CD8-positive, alpha-beta T cell (primary cell): ENCODE measurements at places on chromosomes 1 and 21.
A peak's percentile ranks its signal among the peaks of the same experiment; 100 is the strongest.

DNA sequence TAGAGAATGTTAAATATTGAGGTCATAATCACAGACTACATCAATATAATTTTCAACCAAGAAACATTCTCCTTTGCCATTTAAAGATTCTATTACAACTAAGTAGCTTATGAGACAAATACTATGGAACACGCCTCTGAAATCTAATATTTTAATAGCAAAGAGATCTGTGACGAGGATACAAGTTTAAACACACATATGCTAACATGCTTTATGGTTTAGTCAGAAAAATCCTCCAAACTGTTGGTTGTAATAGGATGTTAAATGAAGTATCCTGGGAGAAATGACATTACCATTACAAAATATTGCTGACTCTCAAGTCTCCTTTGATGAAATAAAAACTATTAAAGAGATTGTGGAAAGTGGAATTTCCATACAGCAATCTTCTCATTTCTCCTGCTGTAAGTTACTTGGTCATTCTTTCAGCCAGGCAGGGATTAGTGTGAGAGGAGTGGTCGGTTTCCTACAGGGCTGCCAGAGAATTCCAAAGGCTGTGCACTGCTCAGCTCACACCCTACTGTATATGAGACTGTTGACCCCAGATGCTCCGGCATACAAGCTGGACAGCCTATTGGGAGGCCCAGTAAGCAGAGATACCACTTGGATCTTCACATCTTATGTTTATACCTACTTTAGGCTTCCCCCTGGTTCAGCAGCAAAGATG lies 26.6 kb downstream of the SCYL3 start:
- no peak for DNase-seq

- DNase-seq, result no peak
Measured at GRCh38 chr1:222346955-222347354, 200.9 kb downstream of the HHIPL2 start.

DNA sequence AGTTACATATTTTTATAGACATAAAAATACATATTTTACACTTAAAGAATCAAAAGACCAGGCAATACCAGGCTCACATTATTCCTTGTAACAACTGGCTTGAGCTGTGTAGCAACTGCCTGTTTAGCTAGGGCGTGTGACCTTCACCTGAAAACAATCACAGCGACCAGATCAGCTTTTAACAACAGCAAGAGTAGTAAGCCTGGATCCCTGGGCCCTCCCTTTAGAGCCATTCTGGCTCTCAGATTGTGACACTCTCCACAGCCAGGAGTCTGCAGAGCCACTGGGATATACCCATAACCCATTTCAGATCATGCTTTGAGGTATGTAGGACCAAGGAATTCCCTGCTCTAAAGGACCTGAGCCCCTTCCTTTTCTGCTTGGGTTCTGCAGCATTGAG lies 29.4 kb upstream of the GNG4 start:
- DNase-seq, result no peak

DNA sequence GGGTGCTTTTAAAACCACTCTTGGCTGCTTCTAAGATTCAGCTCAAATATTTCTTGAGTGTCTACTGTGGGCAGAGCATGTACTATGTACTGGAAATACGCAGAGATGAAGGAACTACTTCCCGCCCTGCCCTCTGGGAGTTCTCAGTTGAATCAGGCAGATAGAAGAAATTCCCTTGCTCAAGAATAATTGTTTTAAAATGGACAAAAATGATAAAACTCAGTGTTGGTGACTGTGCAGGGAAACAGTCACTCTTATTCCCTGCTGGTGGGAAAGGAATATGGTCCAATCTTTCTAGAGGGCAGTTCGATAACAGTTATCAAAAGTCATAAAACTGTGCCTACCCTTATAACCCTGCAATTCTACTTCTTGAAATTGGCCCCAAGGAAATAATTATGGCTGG lies 16.9 kb upstream of the GRHL3 start:
- DNase-seq, result no peak

- DNase-seq, result no peak
Measured at GRCh38 chr1:28241638-28242241, 5.8 kb downstream of the ATP5IF1 start.

GRCh38 chr1:1034439-1034781 lies 14.5 kb downstream of the AGRN start:
- DNase-seq, result no peak

- peak; percentile 64 for DNase-seq
Measured at GRCh38 chr21:34807146-34807880, 138.5 kb downstream of the CLIC6 start.

DNA sequence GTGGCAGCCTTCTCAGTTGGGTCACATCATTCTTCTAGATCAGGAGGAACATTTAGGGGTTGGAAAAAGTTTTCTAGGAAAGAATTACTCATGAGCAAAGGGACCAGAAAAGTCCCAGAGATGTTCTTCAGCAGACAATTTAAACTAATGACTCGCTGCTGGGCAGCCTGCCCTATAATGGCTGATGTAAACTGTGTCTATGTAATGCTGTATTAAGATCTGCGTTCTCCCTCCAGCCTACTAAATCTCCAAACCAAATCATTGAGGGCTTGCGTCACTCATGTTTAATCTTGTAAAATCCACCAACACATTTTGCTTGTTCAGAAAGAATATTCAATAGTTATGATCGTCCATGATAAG lies 92.1 kb downstream of the LRRC8C start:
- DNase-seq, result no peak

- no peak for DNase-seq
Measured at GRCh38 chr1:201562257-201562656, 23.3 kb downstream of the NAV1 start.

DNA sequence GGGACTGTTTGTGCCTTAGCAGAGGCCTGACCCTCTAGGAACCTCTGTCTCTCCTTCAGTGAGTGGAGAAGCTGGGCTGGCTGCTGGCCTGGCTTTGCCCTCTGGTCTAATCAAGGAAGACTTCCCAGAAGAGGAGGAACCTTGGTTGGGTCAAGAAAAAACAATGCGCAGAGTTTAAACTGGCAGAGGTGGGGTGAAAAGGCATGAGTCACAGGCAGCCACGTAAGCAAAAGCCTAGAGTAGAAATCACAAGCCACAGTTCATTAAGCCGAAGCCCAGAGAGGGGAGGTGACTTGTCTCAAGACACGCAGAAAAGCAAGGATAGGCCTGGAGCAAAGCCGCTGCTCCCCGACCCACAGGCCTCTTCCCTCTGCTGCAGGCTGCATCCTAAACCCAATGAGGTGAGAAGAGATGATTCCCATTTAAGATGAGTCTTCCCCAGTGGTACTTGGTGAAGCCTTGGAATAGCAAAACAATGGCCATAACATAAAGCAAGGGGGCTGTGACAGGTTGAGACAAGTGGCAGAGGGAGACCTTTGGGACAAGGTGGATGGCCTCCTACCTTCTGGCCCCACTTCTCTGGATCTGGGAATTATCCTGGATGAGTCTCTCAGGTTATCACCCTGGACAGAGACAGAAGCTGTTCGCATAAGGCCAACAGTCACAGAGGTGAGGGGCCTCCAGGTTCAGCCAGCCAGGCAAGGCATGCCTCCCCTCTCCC lies 7.7 kb downstream of the PDZK1IP1 start:
- no peak for DNase-seq

- no peak for DNase-seq
Measured at GRCh38 chr21:43785134-43785533, 4.2 kb upstream of the RRP1 start.

DNA sequence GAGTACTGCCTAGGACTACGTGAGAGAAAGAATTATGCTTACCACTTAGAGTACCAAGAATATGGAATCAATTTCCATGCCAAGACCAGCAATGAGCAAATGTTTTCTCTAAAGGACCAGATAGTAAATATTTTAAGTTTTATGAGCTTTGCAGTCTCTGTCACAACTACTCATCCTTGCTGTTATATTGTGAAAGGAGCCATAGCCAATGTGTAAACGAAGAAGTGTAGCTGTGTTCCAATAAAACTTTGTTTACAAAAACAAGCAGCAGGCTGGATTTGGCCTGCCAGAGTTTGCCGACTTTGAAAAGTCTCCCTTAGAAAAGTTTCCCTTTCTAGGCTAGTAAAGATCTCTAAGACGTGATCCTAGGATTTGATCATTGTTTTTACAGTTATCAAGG lies 128.8 kb downstream of the PDE4B start:
- no peak for DNase-seq

DNA sequence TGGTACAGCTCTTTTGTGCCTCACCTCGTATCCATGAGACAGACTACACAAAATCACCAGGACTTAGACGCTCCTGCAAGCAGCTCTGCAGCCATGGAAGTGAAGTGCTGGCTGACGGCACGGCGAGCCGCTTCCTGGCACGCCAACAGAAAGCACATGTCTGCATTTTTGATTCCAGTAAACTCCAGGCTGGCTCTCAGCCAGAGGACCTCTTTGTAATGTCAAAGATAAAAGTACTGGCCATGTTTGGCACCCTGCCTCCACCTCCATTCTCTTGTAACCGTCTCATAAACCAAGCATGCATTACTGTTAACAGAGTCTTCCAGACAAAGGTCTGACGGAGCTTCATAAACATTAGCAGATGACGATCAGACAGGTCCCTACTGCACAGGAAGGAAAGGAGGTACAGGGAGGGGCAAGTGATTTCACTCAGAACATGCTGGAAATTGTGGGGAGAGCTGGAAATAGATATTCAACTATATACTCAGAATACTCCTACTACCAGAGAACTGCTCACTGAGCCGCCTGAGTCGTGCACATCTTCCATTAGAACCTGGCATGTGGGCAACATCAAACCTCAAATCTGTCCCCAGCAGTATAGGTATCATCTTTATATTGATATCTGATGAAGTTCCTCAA lies 632.0 kb downstream of the SMYD3 start:
- DNase-seq, result no peak

DNA sequence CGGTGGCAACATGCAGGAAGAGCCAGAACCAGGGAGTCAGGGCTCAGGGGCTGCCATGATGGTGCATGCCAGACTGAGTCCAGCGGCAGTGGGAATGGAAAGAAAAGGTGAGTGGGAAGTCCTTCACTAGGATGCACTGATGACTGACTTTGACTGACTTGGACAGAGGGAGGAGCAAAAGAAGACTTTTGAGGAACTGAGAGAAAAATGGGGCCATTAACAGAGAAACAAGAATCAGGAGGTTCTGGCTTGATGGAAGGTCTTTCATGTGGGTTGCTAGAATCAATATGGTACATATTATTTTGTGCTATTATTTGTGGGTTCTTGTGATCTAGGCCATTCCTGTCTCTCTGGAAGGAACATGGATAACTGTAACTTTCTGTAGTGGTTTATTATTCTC lies 454.6 kb upstream of the PROX1 start:
- no peak for DNase-seq

DNA sequence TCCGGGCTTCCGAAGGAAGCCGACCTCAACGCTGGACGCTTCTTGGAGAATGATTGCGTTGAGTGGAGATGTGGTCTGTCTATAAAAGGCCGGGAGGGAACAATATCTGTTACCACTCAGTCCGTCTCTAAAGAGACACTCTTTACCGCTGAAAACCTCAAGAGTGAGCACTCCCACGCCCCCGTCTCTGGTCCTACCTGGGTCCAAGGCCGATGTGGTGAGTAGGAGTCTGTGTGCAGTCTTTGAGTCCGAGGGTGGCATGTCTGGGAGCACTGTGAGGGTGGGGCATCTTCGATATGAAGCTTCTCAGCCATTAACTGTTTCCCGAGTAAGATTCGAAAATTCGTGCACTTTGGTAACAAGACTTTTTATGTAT lies 576 bp downstream of the ZFP69 start:
- no peak for DNase-seq

- no peak for DNase-seq
Measured at GRCh38 chr1:228141226-228142044, 1.4 kb downstream of the GUK1 start.

DNA sequence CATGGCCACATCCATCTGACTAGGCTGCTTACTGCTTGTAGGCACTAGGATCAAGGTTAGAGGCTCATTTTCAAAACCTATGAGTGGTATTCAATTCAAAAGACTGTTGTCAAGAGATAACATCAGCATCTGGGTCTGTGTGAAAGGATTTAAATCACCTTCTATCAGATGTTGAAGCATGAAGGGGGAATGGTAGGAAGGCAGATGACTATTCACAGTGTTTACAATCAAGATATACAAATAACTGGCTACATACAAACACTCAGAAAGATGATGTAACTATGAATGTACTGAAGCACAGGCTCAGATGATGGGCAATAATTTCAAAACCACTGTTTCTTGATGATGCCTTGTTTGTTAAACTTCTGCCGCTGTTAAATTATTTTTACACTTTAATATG lies 249.2 kb downstream of the SLC45A1 start:
- DNase-seq, result no peak

- no peak for DNase-seq
Measured at GRCh38 chr1:199619223-199619622, 408.3 kb upstream of the NR5A2 start.

DNA sequence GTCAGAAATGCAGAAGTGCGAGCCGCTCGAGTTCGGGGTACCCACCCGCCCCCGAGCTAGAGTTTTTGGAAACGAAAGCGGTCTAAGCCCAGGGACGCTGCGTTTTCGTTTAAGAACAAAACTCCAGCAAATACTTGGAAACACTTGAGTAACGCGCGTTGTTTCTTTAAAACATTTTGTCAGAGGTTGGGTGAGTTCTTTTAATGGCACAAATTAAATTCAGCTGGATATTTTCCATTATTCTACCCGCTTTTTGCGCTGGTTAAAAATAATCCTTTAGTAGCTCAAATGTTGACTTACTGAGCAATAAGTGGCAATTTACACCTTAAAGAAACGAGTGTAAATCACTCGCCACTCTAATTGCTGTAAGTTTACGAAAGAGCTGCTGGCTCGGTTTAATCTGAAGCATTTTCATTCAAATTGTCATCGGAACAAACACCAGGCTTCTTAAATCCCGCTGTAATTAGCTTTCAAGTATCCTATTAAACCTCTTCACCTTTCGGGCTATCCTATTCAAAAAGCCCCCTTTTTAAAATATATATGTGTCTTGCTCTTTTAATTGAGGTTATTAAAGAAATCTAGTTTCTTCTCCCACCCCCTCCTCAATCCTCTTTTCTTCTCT lies 1.5 kb downstream of the LHX8 start:
- no peak for DNase-seq

DNA sequence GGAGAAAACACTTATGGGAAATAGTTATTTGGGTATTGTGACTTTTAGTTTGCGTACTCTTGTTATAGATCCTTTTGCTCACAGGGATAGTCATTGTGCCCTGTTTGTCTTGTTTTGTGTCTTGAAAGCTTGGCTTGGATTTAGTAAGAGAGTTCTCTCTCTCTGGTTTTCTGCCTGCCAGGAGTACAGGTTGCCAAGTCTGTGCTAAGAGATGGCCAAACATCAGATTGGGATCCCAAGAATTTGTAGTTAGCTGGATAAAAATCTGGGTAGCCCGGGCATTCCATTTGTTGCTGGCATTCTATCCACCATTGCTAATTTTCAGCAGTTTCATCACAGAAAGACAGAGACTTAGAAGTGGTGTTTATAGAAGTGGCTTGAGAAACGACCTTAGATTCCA lies 222.2 kb downstream of the NRIP1 start:
- DNase-seq, result no peak

DNA sequence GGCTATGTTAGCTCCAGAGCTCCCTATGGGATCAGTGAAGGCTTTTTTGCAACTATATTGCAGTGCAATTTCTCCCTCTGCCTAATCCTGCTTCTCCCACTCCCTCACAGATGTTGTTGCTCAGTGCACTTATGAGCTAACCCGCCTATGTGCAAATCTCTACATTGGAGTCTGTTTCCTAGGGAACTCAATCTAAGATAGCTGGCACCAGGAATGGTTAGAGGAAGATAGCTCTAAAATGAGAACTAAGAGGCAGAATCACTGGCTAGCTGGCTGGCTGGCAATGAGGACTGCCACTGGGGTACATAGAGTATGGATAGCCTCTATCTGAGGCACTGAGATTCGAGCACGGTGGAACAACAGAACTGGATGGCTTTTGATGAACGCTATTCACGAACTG lies 39.5 kb downstream of the ADSS2 start:
- no peak for DNase-seq

- DNase-seq, result no peak
Measured at GRCh38 chr1:186104459-186104858, 270.6 kb downstream of the TPR start.
